ENCODE measurements at places on chromosomes 12 and 14.

- DNase-seq, result no peak
Observed at GRCh38 chr14:33509454-33509853, 441.4 kb downstream of the EGLN3 start.

GRCh38 chr14:99968941-99969340 is 96.3 kb upstream of the EVL start:
- no peak for DNase-seq

GRCh38 chr14:74501135-74501614 is 7.6 kb downstream of the ISCA2 start:
- no peak for DNase-seq

DNA sequence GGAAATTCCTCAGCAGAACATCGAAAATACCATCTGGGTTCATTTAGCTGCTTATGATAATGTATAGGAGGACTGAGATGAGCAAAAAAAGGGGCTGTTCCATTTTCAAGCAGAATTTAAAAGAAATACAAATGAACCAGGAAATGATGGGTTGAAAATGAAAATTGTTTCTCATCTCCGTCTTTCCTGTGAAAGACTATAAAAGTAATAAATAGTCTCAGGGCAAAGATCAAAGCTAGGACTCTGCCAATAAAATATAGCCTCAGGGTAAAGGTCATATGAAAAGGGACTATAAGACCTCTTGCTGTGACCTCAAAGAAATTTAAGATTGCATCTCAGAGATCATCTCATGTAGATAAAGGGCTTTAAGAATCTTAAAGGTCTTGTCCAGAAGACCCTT is 478.0 kb downstream of the BTG1 start:
- no peak for DNase-seq

GRCh38 chr12:45458238-45458637 is 242.3 kb downstream of the ANO6 start:
- no peak for DNase-seq

GRCh38 chr14:96711559-96712267 is 85.5 kb upstream of the VRK1 start:
- no peak for DNase-seq

DNA sequence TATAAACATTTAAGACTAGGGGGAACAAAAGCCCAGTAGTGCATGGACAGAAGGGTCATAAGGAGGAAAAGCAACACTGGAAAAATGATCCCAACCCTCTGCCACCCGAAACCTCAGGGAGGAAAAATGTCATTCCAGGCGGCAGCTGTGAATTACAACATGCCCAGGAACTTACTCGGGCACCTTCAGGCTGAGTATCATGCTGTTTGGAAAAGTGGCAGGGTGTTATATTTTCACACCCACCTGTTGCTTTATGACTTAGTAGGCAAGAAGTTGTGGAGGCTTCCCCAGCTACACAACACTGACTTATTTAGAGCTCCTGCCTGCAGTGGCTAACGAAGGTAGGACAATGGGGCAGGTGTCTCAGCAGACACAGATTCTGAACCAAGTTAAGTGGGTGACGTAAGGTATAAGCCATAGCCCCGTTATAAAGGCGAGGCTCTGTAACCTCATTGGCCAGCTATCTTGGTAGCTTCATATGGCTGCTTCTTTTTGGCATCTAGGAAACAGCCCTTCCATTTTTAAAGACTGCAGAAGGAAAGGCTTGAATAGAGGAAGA is 96.1 kb upstream of the IFNG-AS1 start:
- DNase-seq, result no peak

GRCh38 chr14:90583427-90583826 is 186.6 kb downstream of the CALM1 start:
- DNase-seq, result no peak

GRCh38 chr12:12331896-12332295 is 18.1 kb downstream of the MANSC1 start:
- no peak for DNase-seq

DNA sequence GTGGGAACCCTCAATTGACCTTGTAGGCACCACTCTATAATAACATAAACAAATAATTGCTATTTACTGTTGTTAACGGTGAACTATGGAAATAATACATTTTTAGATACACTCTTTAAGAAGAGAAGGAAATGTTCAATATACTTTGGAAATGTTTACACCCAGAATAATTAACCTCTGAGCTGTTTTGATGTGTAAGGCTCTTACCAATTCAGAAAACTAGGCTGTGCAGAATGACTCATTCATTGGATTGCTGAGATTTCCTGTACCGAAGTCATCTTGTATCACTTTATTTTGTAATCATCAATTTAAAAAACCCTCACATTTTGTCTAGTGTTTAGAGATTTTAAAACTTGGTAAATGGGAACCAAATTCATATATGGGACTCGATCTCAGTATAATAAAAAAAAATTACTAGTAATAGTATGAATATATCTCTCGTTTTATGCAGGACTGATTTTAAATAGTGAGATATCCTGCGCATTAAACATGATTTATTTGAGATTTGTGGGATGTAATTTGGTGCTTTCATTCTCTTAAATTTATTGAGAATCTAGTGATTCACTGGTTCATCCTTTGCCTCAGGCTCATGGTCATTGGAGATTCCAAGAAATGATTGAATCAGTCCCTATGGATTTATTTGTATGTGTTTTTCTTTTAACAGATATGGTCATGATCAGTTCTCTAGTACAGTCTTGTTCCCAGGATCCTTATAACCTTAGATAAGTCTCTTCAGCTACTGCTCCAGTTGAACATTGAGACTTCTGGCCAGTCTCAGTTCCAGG is 3.9 kb downstream of the SAMD4A start:
- no peak for DNase-seq

GRCh38 chr12:94868161-94868560 is 135.3 kb downstream of the NDUFA12 start:
- DNase-seq, result no peak
